Fibroblast of pulmonary artery (primary cell): ENCODE measurements at places on chromosomes 12 and 14.

- DNase-seq, result peak; percentile 50
Observed at GRCh38 chr12:79454338-79454843, 236.4 kb downstream of the PAWR start.

DNA sequence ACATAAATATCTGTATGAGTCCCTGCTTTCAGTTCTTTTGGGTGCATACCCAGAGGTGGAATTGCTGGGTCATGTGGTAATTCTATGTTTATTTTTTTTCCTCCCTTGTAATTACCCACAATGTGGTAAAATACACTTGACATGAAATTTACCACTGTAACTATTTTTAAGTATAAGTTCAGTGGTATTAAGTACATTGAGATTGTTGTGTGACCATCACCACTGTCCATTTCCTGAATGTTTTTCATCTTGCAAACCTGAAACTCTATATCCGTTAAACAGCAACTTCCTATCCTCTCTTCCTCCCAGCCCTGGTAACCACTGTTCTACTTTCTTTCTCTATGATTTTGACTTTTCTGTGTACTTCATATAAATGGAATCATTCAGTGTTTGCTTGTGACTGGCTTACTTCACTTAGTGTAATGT lies 51.4 kb downstream of the BORCS5 start:
- no peak for DNase-seq

DNA sequence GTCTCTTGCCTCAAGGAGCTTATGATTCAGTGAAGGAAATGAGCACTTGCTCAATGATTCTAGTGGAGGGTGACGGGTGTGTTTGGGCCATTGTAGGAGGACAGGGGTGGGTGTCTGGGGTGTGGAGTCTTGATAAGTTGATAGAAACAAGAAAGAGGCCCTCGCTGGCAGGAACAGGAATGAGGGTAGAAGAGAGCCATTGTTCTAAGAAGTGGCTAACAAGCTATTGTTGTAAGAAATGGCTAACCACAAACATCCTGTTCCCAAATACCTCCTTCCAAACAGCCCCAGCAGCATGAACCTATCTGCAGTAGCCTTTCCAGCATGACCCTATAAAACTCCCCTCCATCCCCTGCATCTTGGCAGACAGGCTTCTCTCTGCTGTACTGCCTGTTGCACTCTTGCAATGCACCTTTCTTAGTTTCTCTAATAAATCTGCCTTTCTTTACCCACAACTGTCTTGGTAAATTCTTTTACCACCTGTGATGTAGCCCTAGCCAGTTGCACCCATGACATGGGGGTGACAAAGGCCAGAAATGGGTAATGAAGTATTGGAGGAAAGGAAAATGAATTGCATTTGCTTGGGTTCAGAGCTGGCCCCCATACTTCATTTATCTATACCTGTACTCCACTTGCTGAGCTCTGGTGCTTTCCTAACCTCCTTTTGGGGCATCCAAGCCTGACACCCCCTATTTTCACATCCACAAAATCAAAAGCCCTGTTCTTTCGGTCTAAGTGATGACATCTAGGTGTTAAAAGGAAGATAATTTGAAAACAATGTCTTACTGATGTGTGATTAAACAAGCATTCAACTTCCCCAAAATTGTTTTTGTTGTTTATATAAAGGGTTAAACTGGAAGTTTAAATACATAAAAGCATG lies 389.1 kb downstream of the GRIN2B start:
- DNase-seq, result peak; percentile 36

- peak; percentile 59 for DNase-seq
Observed at GRCh38 chr14:53391156-53391555, 238.0 kb upstream of the DDHD1 start.

- no peak for DNase-seq
Observed at GRCh38 chr14:74765721-74766120, 2.6 kb downstream of the YLPM1 start.

DNA sequence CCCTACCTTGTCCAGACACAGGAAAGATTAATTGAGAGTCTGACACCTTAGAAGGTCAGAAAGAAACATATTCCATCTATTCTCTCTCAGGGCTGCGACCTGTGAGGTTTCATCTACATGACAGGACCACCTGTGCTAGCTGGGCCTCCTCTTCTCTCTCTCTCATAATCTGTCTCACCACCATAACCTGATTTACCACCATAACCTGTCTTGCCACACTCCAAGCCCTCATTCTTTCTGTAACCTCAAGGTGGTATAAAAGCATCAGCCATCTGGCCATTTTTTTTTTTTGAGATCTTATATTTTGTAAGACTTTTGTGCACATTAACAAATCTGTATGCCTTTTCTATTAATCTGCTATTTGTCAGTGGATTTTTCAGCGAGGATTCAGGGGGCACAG lies 75.5 kb downstream of the ACADS start:
- no peak for DNase-seq

- no peak for DNase-seq
Observed at GRCh38 chr12:92486443-92487137, 216.2 kb upstream of the PLEKHG7 start.

DNA sequence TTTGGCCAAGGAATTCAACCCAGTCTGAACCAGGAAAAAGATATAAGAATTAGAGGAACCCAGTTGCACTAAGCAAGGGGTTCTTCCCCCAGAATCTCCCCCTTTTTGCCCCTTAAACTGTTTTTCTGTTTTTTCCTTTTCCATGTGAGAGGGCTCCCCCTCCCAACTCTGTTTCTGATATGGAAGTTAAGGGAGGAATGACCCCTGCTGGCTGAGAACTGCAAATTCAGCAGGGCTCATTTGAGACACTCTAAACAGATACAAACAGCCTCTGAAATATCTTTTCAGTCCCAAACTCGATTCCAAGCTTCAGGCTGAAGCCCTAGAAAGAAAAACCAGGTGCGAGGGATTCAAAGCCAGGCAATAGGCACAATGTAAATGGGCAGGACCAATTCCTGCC lies 132.7 kb downstream of the SLC41A2 start:
- DNase-seq, result peak; percentile 36

GRCh38 chr12:39061576-39061975 lies 156.2 kb upstream of the CPNE8 start:
- no peak for DNase-seq
